ENCODE measurements at places on chromosomes 3 and 15.

DNA sequence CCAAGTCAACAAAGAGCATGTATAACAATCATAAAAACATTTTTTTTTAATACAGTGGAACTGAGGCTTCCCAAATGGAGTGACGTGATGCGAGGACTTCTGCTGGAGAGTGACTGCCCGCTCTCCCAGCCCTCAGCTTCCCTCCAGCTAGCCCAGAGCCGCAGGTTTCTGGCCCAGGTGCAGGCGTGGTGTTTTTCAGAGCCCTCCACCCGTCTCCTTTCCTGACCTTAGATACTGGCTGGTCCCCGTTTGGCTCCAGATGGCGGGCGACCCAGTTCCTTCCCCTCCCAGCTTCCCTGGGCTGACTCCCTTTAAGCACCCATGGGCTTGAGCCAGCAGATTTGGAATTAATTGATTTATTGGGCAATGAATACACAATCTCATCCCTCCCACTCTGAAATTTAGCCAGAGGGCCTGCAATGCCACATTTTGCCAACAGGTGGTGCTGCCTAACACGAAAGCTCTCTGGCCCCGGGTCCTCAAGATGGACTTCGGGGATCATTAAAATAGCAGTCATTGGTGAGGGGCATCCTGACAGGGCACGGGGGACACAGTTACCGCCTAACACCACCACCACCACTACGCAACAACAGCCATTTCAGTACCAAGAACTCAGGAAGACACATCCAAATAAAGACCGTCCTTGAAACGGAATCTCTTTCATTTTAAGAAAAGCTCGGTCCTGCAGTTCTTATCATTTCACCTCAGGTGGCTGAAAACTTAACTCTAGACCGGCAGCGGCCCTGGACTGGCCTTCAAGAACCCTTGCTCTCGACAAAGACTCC lies 47.5 kb upstream of the MUC4 start:
- DNase-seq: no peak

- DNase-seq: no peak
Measured at GRCh38 chr3:149494759-149495580, 20.5 kb downstream of the TM4SF4 start.

- DNase-seq: no peak
Measured at GRCh38 chr3:112519424-112520001, 20.2 kb upstream of the BTLA start.

DNA sequence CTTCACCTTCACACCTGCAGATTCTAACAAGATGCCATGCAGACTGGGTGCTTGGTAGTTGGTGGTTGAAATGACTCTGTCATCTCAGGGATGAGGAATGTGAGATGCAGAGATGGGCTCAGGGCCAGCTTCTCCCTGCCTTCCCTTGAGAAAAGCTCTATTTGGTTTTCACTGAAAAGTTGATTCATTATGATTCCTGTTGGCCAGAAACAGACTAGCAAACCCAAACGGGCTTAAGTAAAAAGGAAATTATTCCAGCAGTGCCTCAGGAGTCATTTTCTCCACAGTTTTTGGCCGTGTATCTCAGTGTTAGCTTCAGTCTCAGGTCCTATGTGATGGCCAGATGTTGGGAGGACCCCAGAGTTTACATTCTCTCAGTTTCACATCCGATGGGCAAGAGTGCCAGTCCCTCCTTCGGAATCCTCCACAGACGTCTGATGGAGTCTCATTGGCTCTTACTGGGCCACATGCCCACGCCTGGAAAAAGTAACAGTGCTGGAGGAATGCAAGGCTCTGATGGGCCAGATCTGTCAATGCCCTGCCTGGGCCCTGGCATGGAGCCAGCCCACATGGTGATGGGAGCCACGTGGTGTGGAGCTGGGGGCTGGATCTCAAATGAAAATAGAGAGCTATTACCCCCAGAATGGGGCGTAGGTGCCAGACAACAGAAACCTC lies 22.3 kb upstream of the SACM1L start:
- no peak for DNase-seq

DNA sequence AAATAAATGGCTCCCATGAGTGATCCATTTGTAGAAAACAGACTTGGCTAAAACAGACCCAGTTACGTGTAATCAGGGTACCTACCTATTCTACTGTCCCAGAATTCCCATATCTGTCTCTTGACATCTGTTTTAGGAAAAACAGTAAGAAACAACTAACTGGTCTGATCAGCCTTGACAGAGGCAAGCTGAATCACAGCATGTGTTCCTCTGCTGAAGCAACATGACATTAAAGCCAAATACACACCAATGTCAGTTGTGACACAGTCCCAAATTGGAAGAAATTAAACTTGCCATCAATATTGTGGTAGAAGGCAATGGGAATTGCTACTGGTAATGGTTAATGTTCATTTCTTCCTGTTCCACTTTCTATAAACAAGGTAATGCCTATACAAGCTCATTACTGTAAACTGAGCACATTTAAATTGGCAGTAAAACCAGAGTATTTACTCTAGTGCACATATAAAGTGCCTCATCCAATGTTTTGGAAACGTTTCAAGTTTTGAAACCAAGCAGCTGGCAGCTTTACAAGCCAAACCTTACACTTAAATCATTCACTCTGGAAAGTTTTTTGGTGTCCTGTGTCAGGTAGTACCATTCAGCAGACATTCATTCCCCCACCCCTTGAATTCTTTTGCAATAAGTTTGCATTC lies 27.0 kb downstream of the ALDH1A2 start:
- no peak for DNase-seq

DNA sequence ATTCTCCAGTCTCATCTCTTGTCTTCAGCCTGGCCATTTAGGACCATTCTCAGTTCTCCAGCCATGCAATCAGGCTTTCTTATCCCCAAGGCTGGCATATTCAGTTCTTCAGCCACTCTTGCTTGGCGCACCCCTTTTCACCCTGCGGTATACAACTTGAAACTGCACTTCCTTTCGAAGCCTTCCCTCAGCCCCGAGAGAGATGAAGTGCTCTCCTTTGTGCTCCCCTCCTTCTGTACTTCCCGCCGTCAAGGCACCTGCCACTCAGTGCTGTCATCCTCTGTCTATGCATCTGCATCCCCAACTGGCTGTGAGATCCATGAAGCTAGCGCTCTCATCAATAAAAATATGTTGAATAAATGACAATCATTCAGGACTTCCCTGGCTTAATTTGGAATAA lies 45.7 kb downstream of the MORC1 start:
- no peak for DNase-seq

GRCh38 chr3:41874022-41874421 lies 87.9 kb downstream of the ULK4 start:
- DNase-seq: no peak

GRCh38 chr3:191376516-191377141 lies 46.3 kb upstream of the UTS2B start:
- DNase-seq: no peak
